ENCODE measurements at places on chromosomes 5 and 9.

DNA sequence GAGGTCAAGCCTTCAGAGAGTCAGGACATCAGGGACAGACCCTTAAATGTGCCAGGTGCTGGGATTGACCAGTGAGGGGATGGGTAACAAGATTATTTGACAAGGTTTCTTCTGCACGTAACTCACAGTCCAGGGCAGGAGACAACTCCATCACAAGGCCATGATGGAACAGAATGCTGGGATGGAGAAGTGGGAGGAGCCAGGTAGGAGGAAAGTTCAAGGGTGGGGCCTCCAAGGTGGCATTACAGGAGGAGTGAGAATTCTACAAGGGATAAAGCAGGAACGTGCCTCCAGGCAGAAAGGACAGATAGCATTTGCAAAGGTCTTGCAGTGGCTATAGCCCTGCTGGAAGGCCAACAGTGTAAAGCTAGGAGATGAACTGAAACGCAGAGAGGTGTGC, 102.2 kb downstream of the FGF18 start:
- no peak for DNase-seq

DNA sequence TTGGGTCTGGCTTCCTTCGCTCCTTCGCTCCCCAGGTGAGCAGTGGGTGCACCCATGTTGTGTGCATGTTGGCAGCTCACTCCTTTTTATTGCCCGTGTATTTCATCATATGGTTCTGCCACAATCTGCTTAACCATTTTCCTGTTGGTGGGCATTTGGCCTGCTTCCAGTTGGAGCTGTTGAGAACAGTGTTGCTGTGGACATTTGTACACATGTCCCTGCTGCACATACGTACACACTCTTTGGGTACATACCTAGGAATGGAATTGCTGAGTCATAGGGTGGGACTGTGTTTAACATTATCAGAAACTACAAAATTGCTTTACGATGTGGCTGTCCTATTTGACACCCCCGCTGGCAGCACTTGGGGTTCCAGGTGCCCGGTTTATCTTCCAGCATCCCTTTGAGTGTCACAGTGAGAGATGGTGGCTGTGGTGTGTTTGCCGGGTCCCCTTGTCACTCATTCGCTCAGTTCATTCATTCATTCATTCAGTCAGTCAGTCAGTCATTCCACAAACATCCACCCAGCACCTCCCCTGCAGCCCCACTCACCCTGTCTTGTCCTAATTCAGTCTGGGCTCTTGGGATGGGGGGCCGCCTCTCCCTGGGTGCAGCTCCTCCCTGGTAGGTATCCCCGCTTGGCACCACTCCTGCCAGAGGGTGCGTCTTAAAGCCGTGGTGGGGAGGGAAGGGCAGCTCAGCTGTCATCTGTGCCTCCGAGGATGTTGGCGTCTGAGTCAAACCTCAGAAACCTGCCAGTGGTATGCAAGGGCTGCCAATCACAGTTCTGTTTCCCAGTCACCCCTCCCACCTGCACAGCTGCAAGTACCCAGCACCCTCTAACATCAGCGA, 7.9 kb upstream of the FIBCD1 start:
- DNase-seq, result no peak

- no peak for DNase-seq
Observed at GRCh38 chr9:132201780-132202703, 40.2 kb downstream of the NTNG2 start.

- DNase-seq, result no peak
Observed at GRCh38 chr5:97844797-97845196, 661.8 kb upstream of the RIOK2 start.

- no peak for DNase-seq
Observed at GRCh38 chr5:97115932-97116331, 26.5 kb downstream of the LIX1 start.

DNA sequence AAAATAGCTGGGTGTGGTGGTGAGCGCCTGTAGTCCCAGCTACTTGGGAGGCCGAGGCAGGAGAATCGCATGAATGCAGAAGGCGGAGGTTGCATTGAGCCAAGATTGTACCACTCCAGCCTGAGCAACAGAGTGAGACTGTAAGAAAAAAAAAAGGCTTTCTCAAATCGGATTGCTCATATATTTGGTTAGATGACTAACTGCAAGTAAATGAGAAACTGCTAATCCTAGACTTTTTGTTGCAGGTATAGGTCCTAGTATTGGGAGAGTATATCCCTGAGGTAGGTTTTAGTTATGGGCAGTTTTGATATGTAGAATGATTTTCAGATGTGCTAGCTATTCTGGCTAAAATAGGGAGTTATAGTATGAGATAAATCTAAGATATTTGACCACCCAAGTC, 944.8 kb downstream of the DNAH5 start:
- no peak for DNase-seq

GRCh38 chr5:107954254-107954653, 283.5 kb upstream of the EFNA5 start:
- no peak for DNase-seq

GRCh38 chr9:127867356-127868277, 9.9 kb downstream of the AK1 start:
- no peak for DNase-seq

DNA sequence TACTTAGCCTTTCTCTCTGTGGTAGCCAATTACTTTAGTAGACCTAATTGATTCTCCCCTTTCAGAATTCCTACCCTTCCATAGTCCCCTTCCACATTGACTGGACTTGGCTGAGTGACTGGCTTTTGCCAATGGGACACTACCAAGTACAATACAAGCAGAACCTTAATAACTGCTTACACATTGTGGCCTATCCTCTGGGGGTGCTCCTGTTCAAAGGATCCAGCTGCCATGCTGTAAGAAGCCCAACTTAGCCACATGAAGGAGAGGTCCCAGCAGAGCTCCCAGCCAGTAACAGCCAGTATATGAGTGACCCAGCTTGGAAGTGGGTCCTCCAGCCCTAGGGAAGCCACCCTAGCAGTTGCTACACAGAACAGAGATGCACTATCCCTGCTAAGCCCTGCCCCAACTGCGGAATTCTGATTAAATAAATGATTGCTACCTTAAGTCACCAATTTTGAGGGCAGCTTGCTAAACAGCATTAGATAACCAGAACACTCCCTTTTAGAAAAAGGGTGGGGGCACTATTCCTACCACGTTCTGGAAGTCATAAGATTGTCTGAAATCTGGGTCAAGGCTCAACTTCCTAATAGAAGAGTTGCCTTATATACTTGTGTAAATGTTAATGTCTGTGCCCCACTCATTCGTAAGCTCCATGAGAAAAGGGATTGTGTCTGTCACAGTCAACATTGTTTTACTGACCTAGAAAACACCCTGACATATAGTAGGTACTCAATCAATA, 11.1 kb upstream of the APTX start:
- no peak for DNase-seq

DNA sequence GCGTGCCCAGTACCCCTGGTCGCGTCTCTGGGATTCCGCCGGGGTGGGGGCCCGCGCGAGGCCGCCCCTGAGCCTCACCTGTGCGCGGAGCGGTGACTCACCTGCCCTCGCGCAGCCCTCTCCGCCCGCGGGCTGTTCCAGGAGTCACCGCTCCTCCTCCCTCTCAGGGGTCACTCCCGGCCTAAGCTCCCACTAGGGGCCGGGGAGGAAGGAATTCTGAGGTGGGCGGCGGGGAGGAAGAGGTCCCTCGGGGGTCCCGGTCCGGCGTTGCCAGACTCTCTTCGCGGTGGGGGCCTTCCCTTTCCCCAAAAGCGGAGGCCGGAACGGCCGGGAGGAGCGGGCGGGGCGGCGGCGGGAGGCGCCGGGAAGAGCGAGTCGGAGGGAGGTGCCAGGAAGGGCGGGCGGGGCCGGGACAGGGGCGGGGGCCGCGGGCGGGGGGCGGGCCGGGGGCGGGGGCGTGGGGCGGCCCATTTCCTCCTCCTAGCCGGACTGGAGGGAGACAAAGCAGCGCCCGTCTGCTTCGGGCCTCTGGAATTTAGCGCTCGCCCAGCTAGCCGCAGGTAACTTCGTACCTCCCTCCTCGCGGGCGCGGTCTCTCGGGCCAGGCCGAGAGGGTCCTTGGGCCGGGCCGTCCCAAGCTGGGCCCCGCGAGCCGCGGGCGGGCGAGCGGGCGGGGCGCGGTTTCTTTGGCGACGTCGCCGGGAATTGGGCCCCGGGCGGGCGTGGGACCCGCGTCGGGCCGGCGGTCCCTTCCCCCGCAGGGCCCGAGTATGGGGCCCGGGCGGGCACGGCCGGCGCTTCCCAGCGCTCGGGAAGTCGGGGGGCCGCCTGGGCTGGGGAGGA, at the start of gene CTNNA1:
CTNNA1 (plus strand) TSS at position 475 of the 843 bp plus-strand sequence. CDS start 28,500 bp downstream, outside the sequence.
- DNase-seq, result peak; percentile 45

- DNase-seq, result no peak
Observed at GRCh38 chr5:121174351-121174750, 677.3 kb upstream of the FTMT start.

- DNase-seq, result no peak
Observed at GRCh38 chr9:93030642-93031628, 27.6 kb upstream of the SUSD3 start.

GRCh38 chr9:110340306-110340705, 2.6 kb upstream of the TXNDC8 start:
- no peak for DNase-seq

- DNase-seq, result no peak
Observed at GRCh38 chr9:137293482-137294090, 8.5 kb downstream of the NRARP start.

- DNase-seq, result no peak
Observed at GRCh38 chr5:83846624-83847350, 126.1 kb upstream of the HAPLN1 start.

GRCh38 chr5:176716320-176716719, 69.0 kb downstream of the TSPAN17 start:
- DNase-seq, result no peak

- DNase-seq, result no peak
Observed at GRCh38 chr9:109026306-109026705, 13.0 kb upstream of the CTNNAL1 start.

DNA sequence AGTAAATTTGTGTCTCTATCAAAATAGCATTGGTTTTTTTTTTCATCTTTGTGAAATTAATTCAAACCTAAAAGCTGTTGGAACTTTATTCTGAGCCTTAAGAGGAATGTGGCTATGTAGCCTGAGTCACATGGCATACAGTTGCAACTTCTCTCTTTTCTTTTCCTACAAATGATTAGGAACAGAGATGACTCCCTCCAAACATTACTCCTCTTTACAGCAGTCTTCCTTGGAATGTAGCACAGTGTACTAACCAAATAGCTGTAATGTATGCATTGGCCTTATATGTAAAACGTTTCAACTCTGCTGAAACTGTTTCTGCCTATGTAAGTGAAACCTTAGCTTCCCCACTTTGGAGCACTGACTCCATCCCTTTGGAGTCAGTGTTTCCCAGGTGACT, 100.9 kb upstream of the MAP1B start:
- no peak for DNase-seq

DNA sequence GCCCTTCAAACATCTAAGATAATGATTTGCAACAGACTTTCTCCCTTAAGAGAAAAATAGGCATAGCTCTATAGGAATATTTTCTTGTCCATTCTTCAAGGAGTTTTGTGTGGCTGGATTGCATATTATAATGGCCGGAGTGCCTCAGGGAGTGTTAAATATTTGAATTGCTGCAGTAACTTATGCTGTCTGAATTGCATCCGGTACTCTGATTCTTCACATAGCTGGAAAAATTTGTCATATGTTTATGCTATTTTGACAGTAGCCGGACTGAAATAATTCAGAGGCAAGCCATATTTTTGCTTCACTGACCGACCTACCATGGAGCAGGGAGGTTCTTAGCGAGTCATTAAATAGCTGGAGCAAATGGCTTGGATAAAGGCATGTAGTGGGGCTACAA, 621.0 kb downstream of the ACTL7B start:
- no peak for DNase-seq

GRCh38 chr5:6750142-6750840, 37.1 kb downstream of the TENT4A start:
- no peak for DNase-seq

DNA sequence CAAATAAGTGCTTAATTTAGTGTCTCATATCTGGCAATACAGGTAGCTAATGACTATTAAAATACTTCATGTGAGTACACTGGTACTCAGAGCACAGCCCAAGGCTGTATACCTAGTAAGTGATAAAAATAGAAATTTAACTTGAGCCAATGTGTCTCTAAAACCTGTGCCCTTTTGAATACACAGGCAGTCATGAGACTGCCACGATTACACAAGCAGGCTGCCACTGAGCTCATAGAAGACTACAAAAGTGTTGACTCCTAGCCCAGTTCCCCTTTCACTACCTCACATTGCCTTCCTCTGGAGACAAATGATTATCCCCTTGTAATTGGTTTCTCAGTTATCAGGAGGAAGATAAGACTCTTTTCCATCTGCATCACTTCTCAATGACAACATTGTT, 66.3 kb upstream of the PAPPA start:
- DNase-seq, result no peak

DNA sequence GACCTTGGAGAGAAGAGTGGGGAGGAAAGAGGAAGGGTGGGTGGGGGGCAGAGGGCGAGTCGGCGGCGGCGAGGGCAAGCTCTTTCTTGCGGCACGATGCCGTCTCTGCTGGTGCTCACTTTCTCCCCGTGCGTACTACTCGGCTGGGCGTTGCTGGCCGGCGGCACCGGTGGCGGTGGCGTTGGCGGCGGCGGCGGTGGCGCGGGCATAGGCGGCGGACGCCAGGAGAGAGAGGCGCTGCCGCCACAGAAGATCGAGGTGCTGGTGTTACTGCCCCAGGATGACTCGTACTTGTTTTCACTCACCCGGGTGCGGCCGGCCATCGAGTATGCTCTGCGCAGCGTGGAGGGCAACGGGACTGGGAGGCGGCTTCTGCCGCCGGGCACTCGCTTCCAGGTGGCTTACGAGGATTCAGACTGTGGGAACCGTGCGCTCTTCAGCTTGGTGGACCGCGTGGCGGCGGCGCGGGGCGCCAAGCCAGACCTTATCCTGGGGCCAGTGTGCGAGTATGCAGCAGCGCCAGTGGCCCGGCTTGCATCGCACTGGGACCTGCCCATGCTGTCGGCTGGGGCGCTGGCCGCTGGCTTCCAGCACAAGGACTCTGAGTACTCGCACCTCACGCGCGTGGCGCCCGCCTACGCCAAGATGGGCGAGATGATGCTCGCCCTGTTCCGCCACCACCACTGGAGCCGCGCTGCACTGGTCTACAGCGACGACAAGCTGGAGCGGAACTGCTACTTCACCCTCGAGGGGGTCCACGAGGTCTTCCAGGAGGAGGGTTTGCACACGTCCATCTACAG, 760 bp downstream of the NPR3 start:
- DNase-seq, result no peak

DNA sequence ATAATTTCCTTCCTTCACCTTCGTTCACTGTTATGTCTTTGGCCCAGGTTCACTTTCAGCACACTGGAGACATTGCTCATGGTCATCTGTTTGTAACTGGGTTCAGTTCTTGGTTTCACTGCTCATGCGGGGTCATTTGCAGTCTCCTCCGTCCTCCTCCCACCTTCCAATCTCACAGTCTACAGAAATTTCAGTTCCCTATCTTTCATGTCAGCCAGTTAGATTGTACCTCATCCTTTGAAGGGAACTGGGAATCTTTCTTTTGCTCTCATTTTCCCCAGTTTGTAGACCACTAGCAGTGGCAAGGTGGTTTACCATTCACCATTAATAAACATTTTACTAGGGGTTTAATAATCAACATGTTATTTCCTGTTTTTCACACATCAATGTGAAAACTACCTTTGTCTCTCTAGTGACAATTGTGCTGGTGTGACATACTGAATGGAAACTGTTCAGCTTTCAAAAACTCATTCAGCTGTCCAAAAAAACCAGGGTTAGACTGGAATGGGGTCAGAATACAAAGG, 100.9 kb upstream of the IL6ST start:
- DNase-seq, result no peak

- DNase-seq, result no peak
Observed at GRCh38 chr5:41707853-41708603, 162.2 kb downstream of the OXCT1 start.

GRCh38 chr5:156475182-156476157, 148.5 kb downstream of the SGCD start:
- DNase-seq, result no peak

Measured in stimulated activated CD4-positive, alpha-beta T cell treated with anti-CD3 and anti-CD28 coated beads, Interleukin-4, amount 100 ng/mL, for 24 hours (primary cell).